ENCODE measurements at places on chromosomes 16 and 17.
A peak's percentile ranks its signal among the peaks of the same experiment; 100 is the strongest.

DNA sequence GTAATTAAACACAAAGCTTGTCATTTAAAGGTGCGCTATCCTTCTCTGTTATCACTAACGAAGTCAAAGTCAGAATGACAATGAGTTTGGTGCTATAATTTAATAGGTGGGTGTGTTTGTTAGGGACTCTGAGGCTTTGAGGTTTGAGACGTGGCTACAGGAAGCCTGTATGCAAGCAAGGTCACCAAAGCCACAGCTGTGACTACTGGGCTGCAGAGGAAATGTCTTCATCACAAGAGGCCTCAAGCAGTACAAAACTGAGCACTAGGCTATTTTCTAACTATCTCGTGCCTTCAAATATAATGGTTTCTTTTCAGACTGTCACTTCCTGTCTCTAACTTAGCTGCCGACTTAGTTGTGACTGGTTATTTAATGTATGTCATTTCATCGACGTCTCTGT lies 141.2 kb downstream of the AATF start:
- DNase-seq, result no peak

GRCh38 chr16:17013038-17013437 lies 457.7 kb downstream of the XYLT1 start:
- DNase-seq, result no peak

DNA sequence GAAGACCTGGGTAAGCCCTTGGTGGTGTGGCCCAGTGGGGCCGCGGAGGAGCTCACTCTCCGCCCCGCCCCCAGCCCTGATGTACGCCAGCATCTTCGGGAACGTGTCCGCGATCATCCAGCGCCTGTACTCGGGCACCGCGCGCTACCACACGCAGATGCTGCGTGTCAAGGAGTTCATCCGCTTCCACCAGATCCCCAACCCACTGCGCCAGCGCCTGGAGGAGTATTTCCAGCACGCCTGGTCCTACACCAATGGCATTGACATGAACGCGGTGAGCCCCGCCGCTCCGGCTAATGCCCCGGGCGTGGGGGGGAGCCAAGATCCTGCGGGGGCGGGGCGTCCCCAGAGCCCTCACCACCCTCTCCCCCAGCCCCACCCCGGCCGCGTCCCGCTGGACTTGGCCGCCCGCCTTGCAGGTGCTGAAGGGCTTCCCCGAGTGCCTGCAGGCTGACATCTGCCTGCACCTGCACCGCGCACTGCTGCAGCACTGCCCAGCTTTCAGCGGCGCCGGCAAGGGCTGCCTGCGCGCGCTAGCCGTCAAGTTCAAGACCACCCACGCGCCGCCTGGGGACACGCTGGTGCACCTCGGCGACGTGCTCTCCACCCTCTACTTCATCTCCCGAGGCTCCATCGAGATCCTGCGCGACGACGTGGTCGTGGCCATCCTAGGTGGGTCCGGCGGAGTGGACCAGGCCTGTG lies 12.1 kb upstream of the DCAF7 start:
- DNase-seq, result no peak

DNA sequence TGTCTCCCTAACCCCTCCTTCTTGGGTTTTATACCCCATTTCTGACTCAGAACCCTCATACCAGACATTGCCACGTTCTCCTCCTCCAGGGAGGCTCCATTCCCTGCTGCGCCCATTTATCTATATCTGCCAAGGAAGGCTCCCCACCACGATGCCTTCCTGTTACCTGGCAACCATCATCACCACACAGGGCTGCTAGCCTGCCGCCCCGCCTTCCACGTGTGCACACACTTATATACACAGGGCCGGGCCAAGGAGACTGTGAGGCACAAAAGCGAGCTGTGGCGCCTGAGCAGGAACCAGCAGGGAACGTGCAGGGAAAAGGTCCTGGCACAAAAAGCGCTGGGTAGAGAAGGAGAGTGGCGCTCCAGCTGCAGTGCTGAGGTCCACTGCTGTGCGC lies 261.8 kb downstream of the CBLN1 start:
- DNase-seq, result peak; percentile 84

GRCh38 chr16:66376577-66377305 lies 10.2 kb downstream of the CDH5 start:
- DNase-seq, result no peak

DNA sequence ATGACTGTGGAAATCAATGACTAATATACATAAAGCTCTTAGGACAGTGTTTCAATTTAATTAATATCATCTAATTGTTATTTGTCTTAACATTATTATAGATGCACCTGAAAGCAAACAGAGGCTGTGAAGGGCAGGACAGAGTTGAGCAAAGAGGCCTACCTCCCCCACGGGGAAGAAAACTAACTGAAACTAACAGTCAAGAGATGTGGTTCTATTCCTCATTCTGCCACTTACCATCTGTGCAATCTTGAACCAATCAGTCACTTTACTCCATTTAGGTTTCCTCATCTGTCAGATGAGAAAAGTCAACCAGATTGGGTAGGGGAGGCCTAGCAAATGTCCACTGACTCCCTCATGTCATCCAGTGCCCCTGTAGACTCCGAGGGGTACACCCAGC lies 59.1 kb downstream of the C17orf67 start:
- no peak for DNase-seq

GRCh38 chr17:511001-511698 lies 158.5 kb upstream of the RPH3AL start:
- no peak for DNase-seq

- peak; percentile 7 for DNase-seq
These were observed 7.2 kb downstream of the SPNS3 start for GRCh38 chr17:4440690-4441686.

DNA sequence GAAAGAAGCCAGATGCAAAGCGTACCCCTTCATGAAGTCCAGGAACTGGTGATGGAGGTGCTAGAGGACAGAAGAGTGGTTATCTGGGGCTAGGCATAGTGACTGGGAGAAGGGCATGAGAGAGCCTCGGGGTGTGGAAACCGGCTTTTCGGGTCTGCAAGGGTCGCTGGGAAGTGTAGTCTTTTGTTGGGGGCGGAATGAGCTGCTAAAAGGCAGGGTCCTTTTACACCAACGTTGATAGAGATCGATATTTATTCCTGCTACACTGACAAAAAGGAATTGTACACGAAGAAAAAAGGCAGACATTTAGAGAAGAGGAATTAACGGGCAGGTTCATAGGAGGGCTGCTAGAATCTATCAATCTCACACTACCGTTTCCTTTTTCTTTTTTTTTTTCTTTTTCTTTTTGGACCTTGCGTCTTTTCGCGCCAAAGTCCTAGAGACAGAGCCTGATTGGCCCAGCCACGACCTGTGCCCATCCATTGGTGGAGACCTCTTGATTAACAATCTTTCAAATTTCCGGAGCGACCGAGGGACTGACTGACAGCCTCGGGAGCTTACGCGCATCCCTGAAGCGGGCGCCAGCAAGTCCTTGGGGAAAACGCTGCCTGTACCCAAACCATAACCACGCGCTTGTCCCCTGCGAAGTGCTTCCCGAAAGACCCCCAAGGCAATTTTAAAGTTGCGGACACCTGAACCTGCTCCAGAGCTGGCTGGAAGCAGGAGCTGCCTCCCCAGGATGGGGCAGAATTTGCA lies 27.7 kb upstream of the DHRS7B start:
- peak; percentile 80 for DNase-seq

GRCh38 chr16:78761427-78761826 lies 662.0 kb downstream of the WWOX start:
- no peak for DNase-seq

- peak; percentile 91 for DNase-seq
These were observed 14.9 kb downstream of the CEP112 start for GRCh38 chr17:66177048-66177447.

DNA sequence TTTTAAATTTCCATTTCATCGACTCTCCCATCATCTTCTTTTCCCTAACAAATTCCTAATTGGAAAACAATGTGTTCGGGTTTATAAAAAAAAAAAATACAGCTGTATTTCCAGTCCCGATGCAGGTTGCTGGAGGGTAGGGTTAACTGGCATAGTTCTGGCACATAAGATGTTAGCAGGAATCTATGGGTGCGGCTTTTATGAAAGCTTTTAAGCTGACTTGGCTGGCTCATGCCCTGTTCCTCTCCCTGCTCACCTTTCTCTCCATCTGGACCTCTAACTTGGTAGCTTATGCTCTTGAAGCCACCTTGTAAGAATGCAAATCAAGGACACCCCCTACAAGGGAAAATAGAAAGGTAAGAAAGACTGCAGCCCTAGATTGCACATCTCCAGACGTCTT lies 33.2 kb upstream of the KCNJ2 start:
- DNase-seq, result no peak

DNA sequence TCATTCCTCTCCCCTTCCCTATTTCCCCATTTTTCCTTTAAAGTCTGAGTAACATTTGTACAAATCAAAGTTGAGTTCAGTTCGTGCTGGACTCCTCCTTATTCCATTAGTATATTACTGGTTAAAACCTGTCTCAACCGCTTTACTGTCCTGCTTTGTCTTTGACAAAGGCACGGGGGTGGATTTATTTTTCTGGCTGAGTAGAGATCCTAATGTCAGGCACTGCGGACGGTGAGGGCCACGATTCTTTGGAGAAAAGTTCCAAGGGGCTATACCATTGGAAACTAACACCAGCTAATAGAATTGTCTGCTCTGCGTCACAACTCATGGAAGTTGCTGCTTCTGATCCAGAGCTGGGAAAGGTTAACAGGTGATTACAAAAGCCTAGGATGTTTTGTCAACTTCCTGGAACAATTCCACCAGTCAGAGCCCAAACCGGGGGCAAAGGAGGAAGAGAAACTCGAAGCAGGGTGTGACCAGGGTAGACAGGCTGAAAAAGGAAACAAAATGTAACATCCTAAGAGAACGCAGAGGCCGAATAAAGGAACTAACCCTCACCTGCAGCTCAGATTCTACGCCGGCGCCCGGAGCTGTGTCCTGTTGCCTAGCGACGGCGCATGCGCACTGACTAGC lies 12.4 kb downstream of the TAT start:
- DNase-seq, result no peak

GRCh38 chr16:78286065-78286464 lies 186.6 kb downstream of the WWOX start:
- DNase-seq, result no peak

DNA sequence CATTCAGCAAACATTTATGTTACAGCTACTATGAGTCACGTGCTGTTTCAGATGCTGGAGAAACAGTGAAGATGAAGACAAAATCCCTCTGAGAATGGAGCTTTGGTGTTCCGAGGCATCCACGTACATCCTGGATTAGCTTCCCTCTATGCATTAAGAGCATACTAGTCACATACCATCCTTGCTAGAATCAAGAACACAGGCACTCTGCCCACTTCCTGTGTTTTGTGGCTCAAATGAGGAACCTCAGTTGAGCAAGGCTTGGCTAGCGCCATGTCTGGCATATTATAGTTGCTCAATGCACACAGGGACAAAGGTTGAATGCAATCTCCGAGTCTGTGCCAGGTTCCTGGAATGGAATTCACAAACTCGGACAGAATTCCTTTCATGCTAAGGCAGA lies 297.5 kb downstream of the XYLT1 start:
- DNase-seq, result no peak

DNA sequence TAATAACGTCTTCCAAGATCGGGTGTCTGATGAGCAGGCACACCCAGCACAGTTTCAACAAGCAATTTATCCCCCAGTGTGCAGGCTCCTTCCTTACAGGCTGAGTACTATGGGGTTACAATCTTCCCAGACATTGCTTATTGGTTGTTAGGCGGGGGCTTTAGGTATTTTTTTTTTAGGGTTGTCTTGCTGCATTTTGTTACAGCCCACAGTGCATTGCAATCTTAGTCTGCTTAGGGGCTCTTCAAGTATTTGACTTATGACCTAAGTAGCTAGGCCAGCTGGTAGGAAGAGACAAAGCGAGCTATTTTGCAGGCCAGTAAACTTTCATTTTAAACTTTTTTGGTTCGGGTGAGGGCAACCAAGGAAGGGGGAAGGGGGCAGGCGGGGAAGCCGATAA lies 5.8 kb downstream of the PLD6 start:
- DNase-seq, result no peak

DNA sequence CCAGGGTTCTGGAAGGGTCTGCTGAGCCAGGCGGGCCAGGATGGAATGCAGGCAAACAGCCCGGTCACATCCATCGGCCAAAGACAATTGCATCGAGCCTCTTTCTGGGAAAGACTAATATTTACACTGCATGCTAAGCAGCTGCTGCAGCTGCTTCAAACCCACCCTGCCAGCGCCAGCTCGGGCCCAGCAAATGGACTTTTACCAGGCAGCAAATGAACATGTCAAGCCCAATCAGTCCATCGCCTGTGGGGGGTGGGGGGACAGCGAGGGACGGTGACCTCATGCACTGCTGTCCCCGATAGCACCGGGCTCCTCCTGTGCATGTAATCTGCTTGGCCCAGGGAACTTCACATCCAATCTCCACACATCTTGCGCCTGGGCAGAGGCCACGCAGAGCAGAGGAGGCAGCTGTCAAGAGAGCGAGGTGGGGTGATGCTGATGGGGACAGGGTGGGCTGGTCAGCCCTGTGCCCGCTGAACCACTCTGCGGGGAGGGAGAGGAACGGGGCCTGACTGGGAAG lies 39.4 kb upstream of the CDH5 start:
- peak; percentile 93 for DNase-seq

DNA sequence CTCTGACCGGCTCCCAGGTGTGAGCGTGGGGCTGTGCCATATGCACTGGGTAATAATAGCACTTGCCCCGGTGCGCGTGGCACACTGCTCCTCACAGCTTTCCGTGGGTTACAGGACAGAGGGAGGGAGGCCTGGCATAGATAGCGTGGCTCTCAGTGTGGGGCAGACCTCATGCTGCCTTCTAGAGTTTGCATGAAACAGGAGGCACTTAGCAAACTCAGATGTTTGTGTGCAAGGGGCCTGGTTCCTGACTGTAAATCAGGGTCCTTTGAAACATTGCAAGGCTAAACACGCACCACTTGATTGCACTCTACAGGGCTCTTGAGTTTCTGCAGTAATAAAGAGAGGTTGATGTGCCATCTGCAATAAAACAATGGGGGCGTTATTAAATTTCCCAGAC lies 101.7 kb downstream of the RPTOR start:
- DNase-seq, result peak; percentile 79

DNA sequence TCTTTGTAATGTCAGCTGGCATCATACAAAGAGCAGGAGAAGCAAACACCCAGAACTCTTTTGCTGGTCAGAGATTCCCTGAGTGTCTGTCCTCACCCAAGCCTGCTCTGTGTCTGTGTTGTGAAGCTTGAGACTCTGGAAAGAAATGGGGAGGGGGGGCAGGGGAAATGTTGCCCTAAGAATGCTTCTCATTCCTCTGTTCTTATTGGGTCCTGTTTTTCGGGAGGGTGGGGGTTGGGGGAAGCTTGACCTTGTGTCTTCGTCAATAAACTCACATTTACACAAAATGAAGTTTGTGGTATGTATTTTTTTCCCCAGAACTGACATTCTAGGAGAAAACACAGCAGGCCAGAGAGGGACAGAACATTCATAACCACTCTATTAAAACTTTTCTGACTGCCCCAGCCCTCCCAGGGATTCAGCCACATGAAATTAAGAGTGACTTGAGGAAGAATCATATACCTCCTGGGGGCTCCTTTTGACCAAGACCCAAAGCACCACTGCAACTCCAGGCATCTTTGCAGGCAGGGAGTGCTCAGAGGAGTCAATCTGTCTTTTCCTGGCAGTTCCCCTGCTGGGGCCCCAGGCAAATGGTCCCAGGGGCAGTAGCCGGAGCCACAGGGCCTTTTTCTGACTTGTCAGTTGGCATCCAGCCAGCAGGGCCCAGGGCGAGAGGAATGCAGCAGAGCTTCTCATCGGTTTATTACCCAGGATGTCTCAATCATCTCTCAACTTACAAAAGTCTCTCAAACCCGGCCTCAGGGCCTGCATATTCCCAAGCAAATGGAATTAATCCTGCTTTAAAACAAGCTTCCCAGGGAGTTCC lies 5.1 kb upstream of the RASL10B start:
- DNase-seq, result no peak

Data from NCI-H1092 treated with DMSO at 0.1 percent for 48 hours (cell line).